ENCODE measurements at places on chromosomes 4 and X. TPM values are rescaled to one million over a fixed set of nuclear protein-coding genes. Genes with fewer than 3 reads are reported as not detected.

ZRSR2 gene
- total RNA-seq: 12.4 TPM

MAOB gene
- 0.09 TPM for total RNA-seq

TTC29 gene
- total RNA-seq: not detected

CXCL1 gene
- total RNA-seq: not detected

GLRA3 gene
- total RNA-seq: not detected

ODAPH gene
- total RNA-seq: not detected

SMIM10L2A gene
- 0.16 TPM for total RNA-seq

MUC7 gene
- not detected for total RNA-seq

TMPRSS11F gene
- total RNA-seq: not detected

IL21 gene
- 50.0 TPM for total RNA-seq

SPIN2A gene
- 0.54 TPM for total RNA-seq

XK gene
- 0.07 TPM for total RNA-seq

TRIM75 gene
- total RNA-seq: not detected

RNF212 gene
- total RNA-seq: 5.6 TPM

MAGEA1 gene
- total RNA-seq: not detected

RHOXF2 gene
- not detected for total RNA-seq

DCAF12L2 gene
- not detected for total RNA-seq

Measured in activated CD4-positive, alpha-beta T cell treated with anti-CD3 and anti-CD28 coated beads for 36 hours (primary cell).